ENCODE measurements at places on chromosomes 2 and 18. TPM values are rescaled to one million over a fixed set of nuclear protein-coding genes. Genes with fewer than 3 reads are reported as not detected.

DNA sequence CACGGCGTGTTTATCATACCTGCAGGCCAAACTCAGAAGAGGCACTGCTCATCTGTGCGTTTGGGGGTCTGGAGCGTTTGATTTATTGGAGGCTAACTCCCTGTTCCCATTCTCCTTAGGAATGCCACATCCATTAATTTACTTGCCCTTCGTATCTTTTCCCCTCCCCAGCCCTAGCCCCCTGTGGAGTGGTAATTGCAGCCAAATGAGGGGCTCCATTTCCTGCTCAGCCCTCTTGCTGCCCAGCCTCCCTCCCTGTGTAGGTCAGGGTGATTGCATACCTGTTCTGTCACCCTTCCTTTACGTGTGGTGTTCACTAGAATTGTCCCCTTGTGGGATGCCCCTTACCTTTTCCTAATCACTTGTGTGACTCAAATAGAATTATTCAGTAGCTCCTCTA lies 120.4 kb downstream of the MAP3K20 start:
- H3K4me3 ChIP-seq, result no peak overlapping the region
- no peak overlapping the region for H3K27ac ChIP-seq
- H3K36me3 ChIP-seq, result peaks cover 12% of the 10 kb centered on the region
- H3K27me3 ChIP-seq, result no peaks in the 10 kb centered on the region
- H3K4me1 ChIP-seq, result no peaks in the 10 kb centered on the region

The SERPINB12 gene
- not detected for total RNA-seq

The RASGRP3 gene
- total RNA-seq, result 3.3 TPM

DNA sequence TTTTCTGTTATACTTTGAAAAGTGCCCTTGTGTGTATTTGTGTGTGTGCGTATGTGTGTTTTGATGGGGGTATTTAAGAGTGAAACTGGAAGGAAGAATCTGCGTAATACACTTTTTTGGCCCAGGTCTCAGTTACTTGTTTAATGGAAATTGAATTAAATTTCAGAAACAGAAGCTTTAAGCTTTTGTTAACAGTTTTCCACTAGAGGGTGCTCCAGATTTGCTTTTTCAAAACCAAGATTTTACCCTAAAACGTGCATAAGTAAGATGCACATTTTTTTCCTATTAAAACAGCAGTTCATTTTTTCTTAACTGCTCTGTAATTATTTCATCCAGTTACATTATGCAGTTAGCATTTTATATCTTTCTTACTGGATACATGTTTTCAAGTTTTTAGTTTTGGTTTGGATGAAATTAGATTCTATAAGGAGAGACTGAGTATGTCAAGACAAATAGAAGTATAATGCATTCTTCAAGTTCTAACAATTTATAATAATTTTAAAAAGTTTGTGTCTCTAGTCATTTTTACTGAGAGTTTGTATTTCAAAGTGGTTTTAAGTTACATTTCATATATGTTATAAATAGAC lies 97.2 kb downstream of the PIK3C3 start:
- no peaks in the 10 kb centered on the region for H3K27me3 ChIP-seq
- H3K36me3 ChIP-seq, result peaks cover 22% of the 10 kb centered on the region
- no peak overlapping the region for H3K4me3 ChIP-seq
- H3K4me1 ChIP-seq, result peaks cover 7% of the 10 kb centered on the region
- DNase-seq, result no peak

DNA sequence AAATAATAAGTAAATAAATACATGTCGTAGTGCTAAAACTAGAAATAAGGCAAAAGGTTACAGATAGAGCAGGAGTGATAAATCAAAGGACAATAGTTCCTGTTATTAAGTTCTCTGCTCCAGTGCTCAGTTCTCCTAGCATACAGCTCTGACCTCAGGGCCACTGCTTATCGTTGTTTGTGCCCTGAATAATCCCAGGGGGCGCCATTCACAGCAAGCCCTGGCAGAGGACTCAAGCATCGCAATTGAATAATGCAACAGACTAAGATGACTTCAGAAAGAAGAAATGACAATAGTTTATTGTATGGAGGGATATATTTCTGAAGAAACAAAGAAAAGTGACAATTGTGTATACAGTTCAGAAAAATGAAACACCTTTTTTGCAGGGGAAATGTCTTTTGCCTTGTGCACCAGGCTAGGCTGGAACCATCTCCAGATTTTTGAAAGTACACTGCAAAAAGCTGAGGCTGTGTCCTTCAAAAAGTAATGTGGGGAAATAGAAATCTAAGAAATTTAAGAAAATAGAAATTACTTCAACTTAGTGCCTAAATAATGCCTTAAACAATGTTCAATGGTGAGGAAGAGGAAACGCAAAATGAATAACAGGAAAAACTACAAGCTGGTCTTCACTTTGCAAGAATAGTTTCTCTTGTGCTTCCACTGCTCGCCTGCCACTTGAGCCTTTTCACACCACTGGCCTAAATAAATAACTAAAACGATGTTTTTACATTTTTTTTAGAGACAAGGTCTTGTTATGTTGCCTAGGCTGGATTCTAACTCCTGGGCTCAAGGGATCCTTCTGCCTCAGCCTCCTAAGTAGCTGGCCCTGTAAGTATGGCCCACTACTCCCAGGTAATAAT lies 19.0 kb upstream of the CCNYL1 start:
- DNase-seq, result peak; percentile 80
- H3K4me1 ChIP-seq, result peaks cover 3% of the 10 kb centered on the region
- no peaks in the 10 kb centered on the region for H3K36me3 ChIP-seq
- H3K27ac ChIP-seq, result no peak overlapping the region
- peaks cover 5% of the 10 kb centered on the region for H3K27me3 ChIP-seq
- no peak overlapping the region for H3K4me3 ChIP-seq

DNA sequence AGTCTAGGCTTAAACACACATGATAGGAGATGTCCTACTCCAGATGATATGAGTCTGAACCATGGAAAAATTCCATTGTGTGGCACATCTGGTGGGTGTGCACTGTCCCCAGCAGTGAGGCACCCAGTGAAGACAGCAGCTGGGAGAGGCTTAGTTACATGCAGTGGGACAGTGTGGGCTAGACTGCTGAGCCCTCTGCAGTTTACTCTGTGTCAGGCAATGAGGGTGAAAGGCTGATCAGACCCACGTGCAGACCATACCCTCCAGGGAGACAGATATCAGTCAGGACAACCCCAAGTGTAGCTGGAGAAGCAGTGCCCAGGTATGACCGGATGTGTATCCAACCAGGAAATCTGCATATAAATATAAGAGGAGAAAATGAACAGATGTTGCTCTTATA lies 13.4 kb downstream of the IL37 start:
- peaks cover 4% of the 10 kb centered on the region for H3K27me3 ChIP-seq
- H3K27ac ChIP-seq, result no peak overlapping the region
- no peak overlapping the region for H3K4me3 ChIP-seq
- H3K4me1 ChIP-seq, result peaks cover 5% of the 10 kb centered on the region

DNA sequence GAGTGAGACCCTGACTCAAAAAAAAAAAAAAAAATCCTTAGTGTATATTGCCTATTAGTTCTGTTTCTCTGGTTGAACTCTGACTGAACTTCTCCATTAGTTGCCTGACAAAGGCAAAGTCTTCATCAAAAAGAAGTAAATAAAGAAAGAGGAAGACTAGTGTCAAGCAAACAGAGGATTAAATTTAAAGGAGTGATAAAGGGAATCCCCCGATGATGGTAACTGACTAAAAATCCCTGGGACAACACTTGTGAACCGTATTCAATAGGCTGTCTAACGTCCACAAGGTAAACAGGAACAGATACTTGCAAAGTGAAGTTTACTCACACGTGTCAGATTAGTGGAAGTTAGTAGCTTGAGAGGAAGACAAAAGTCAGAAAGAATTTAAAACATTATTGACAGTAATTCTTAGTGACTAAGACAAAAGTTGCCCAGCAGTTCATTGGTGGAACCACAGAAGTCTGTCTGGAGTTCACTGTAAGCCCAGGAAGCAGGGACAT lies 26.2 kb upstream of the SPOPL start:
- no peak for DNase-seq
- H3K4me1 ChIP-seq, result no peaks in the 10 kb centered on the region
- H3K27ac ChIP-seq, result no peak overlapping the region
- no peaks in the 10 kb centered on the region for H3K36me3 ChIP-seq

The POMC gene
- total RNA-seq, result 6.9 TPM

GRCh38 chr18:23133860-23134779 lies 1.2 kb upstream of the CABLES1 start:
- peak; percentile 79 for DNase-seq
- peaks cover 26% of the 10 kb centered on the region for H3K27me3 ChIP-seq
- peak overlapping the region; percentile 87 for H3K4me3 ChIP-seq
- peak overlapping the region; percentile 75 for H3K27ac ChIP-seq

- no peak overlapping the region for H3K4me3 ChIP-seq
- H3K36me3 ChIP-seq, result no peaks in the 10 kb centered on the region
- no peaks in the 10 kb centered on the region for H3K4me1 ChIP-seq
- H3K27ac ChIP-seq, result no peak overlapping the region
- H3K27me3 ChIP-seq, result no peaks in the 10 kb centered on the region
These were observed 72.5 kb downstream of the MRPS9 start for GRCh38 chr2:105110295-105110829.

DNA sequence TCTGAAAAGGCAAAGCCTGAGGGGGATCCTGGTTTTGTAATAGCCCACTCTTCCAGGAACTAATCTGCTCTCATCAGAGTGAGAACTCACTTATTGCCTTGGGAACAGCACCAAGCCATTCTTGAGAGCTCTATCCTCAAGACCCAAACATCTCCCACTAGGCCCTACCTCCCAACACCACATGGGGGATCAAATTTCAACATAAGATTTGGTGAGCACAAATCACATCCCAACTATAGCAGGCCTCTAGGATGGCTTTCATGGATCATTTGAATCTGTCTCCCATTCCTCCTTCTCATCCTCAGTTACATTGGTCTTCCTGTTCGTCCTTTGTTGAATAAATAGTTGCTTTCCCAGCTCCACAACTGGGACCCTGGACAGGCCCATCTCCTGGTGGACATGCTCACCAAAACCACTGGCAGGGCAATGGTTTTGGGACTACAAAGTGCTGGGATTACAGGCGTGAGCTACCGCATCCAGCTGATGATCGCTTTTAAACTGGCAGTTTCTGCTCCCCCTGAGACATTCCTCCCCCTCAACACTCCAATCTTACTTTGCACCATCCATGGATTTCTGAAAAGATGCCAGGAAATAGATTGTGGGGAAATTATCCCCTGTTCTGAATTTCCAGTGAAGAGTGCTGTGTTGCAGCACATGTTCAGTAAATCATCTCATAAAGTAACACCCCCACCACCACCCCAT lies 42.6 kb downstream of the MCFD2 start:
- H3K27me3 ChIP-seq, result peaks cover 4% of the 10 kb centered on the region
- no peak overlapping the region for H3K4me3 ChIP-seq
- H3K4me1 ChIP-seq, result peaks cover 7% of the 10 kb centered on the region

DNA sequence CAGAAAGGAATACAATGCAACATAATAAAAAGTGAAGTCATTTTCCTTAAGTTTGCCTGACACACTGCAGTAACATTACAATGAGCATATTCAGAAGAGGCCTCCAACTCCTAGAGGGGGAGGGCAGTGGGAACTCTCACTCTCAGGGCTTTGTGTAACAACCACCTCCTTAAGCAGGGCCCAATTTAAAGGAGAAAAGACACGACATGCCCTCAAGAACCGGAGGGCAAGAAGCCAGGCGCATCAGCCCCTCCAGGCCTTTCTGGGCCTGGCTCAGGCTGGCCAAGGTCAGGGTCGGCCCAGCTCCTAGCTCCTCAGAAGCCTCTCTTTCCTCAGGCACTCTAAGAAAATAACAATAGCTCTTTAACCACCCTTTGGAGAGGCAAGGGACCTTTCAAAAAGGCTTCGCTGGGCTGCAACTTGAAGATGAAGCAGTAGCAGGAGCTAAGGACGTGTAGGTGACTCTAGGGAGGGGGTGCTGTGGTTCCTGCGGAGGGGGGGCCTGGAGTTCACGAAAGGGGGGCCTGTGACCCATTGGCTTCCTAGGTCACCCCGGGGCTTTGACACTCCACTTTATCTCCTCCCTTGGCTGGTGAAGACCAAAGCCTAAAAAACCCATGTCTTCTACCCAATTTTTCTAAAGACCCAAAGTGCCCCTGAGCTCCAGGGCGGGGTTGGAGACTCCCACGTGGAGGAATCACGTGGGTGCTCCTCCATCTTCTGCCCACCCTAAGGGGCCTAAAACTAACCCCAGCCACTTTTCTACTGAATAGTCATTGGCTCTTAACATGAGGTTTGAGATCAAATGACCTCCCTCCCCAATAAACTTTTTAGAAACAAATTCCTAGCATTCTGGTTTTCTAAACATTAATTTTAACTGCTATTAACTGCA lies 13.3 kb downstream of the SERTAD2 start:
- no peaks in the 10 kb centered on the region for H3K27me3 ChIP-seq
- peaks cover 20% of the 10 kb centered on the region for H3K36me3 ChIP-seq
- peak overlapping the region; percentile 10 for H3K27ac ChIP-seq

GRCh38 chr2:2960441-2961133 lies 417.0 kb downstream of the EIPR1 start:
- no peak overlapping the region for H3K4me3 ChIP-seq
- H3K27me3 ChIP-seq, result no peaks in the 10 kb centered on the region

GRCh38 chr2:192749611-192750200 lies 555.0 kb upstream of the TMEFF2 start:
- no peaks in the 10 kb centered on the region for H3K36me3 ChIP-seq
- no peak overlapping the region for H3K27ac ChIP-seq
- no peaks in the 10 kb centered on the region for H3K4me1 ChIP-seq
- no peaks in the 10 kb centered on the region for H3K27me3 ChIP-seq
- H3K4me3 ChIP-seq, result no peak overlapping the region
- no peak for DNase-seq

- no peaks in the 10 kb centered on the region for H3K36me3 ChIP-seq
- DNase-seq, result peak; percentile 73
- no peaks in the 10 kb centered on the region for H3K4me1 ChIP-seq
- peaks cover 31% of the 10 kb centered on the region for H3K27me3 ChIP-seq
- H3K27ac ChIP-seq, result no peak overlapping the region
- no peak overlapping the region for H3K4me3 ChIP-seq
These were observed 185.3 kb upstream of the ATP5MC3 start for GRCh38 chr2:175366815-175367214.

GRCh38 chr2:101012054-101012705 lies 10.1 kb downstream of the RPL31 start:
- H3K27me3 ChIP-seq, result no peaks in the 10 kb centered on the region
- peaks cover 63% of the 10 kb centered on the region for H3K36me3 ChIP-seq
- H3K27ac ChIP-seq, result peak overlapping the region; percentile 65
- peaks cover 25% of the 10 kb centered on the region for H3K4me1 ChIP-seq
- H3K4me3 ChIP-seq, result no peak overlapping the region

DNA sequence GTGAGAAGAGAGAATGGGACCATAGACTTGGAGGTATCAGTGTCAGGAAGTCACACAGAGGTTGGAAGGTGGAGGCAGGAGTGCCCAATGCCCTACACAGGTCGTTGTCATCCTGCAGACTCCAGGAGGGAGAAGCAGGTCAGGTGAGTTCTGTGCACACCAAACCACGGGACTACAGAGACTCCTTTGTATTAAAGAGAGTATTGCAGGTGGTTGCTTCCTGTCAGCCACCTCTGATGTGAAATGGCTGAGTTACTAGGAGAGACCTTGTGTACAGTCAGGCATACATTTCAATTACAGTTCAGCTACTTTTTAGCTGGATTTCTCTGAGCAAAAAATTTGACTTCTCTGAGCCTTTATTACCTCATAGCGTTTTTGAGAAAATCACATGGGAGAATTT lies 51.6 kb downstream of the SPP2 start:
- no peak overlapping the region for H3K4me3 ChIP-seq
- DNase-seq, result peak; percentile 73
- peaks cover 2% of the 10 kb centered on the region for H3K36me3 ChIP-seq
- H3K27ac ChIP-seq, result no peak overlapping the region
